Stimulated activated CD4-positive, alpha-beta T cell treated with anti-CD3 and anti-CD28 coated beads, TNF-alpha, amount 100 ng/mL, for 4 hours (primary cell): ENCODE measurements at places on chromosomes 3 and 15.

- DNase-seq = no peak
Observed at GRCh38 chr3:185726254-185726967, 98.4 kb downstream of the IGF2BP2 start.

DNA sequence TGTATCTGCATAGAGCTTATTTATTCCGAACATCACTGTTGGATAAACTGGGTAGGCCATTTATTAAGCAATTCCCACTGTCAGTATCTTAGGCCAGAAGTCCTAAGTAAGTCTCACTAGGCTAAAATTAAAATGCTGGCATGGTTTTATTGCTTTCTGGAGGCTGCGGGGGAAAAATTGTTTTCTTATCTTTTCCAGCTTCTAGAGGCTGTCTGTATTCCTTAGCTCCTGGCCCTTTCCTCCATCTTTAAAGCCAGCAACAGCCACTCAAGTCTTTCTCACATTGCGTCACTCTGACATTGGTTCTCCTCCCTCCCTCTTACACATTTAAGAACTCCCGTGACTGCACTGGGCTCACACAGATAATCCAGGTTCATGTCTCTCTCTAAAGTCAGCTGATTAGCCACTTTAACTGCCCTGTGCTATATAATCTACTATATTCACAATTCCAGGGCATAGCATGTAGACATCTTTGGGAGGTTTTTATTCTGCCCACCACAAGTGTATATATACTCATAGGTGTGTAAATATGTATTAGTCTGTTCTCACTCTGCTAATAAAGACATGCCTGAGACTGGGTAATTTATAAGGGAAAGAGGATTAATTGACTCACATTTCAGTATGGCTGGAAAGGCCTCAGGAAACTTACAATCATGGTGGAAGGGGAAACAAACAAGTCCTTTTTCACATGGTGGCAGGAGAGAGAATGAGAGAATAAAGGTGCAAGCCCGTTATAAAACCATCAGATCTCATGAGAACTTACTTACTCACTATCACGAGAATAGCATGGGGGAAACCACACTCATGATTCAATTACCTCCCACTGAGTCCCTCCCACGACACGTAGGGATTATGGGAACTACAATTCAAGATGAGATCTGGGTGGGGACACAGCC, 113.5 kb upstream of the SLC7A14 start:
- DNase-seq = no peak

DNA sequence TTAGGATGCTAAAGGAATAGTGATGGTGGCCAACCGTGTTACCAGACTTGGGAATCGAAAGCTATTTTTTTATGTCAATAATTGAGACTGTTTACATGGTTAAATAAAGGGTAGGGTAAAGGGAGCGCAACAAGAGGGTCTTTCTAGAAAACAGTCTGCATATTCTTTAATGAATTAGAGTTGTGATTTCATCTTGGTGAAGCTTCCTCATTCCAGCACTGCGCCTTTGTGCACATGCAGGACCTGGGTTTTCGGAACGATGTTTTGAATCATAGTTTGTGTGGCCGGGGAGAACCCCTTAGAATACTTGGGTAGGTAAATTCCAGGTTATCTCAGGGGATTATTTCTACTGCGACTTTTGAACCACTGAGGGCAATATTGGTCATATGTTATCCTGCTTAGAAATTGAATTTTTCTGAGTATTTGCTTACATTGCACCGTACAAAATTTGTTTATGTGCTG, 1.3 kb downstream of the PIK3CA start:
- no peak for DNase-seq

DNA sequence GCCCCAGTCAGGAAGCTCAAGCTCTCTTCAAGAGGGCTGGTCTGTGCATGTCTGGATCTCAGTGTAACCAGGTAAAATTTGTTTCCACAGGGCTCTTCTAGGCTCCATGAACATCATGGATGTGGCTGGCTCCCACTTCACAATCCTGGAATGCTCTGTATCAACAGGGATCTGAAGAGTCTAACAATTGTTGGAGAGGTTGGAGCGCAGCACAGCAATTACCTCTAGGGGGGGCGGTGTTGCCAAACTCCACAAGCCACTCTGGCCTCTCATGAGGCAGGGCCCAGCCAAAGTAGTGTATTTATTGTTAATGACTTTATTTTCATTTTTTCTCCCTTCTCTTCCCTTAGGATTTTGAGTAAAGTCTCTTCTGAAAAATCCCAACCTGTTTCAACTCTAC, 6.1 kb upstream of the EIF2B5 start:
- DNase-seq = no peak

DNA sequence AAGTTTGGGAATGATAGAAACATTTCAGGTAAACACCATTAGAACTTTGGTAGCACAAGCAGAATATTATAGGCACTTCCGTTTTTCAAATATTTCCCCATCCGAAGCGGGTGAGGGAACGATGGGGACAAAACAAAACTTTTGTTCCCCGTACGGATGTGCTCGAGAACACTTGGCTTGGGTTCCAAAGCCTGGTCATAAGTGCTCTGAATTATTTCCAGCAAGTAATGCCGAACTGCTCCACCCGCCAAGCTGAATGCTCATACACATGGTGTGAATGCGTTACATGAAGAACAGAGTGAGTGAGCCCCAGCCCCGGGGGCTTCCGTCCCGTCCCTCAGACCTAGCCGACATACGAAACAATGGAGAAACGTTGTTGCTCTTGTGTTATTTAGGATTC, 438.2 kb upstream of the ARRDC4 start:
- DNase-seq = no peak

- no peak for DNase-seq
Observed at GRCh38 chr15:68691705-68692104, 112.9 kb downstream of the CORO2B start.

DNA sequence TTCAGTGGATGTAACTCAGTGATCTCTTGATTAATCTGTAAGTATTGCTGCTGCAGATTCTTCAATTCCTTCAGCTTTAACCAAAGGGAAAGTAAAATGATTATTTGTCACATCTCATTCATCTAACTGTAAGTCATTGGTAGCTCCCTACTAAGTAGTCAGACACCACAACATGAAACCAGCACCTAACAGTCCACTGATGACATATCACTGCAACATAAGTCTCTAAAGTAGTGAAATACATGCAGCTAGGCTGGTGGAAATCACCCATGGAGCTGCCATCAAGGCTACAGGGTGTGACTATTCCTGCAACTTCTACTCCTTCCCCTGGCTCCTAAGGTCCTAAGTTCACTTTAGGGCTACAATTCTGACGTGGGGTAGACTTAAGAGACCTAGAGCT, 21.1 kb upstream of the HCLS1 start:
- DNase-seq = no peak

DNA sequence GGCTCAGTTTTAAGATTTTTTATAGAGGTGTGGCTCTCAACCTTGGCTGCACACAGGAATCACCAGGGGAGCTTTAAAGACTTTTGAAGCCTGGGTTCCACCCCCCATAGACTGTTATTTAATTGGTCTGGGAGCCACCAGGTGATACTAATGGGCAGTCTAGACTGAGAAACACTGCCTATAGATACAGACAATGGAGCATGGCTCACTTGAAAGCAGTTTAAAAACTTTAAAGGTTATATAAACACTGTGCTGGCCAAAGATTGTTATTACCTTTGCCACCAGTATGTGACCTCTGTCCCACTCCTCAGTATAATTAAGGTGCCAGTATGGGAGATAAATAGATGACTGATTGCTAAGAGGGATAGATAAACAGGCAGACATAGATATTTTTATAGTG, 3.8 kb downstream of the GOLIM4 start:
- DNase-seq = no peak

- no peak for DNase-seq
Observed at GRCh38 chr3:11634081-11634635, 9.6 kb downstream of the VGLL4 start.

GRCh38 chr3:102733791-102734563, 299.2 kb downstream of the ZPLD1 start:
- no peak for DNase-seq

DNA sequence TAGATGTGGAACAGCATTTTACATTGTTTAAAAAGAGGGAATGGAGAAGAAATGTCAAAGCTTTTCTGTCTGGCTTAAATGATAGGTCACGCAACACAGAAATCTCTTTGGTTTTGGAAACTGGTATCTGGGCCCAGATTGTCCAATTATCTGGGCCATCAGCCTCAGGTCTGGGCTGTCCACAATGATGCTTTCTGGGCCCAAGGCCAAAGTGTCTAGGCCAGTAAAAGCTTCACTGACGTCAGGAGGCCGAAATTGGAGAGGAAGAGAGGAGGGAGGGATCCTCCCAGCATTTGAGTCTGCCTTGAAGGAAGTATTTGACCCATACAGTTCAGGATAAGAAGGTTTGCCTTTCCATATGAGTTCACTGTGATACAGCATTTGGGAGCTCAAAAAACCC, 60.7 kb upstream of the ALDH1A3 start:
- DNase-seq = no peak

GRCh38 chr3:41317718-41318117, 118.4 kb downstream of the CTNNB1 start:
- no peak for DNase-seq

DNA sequence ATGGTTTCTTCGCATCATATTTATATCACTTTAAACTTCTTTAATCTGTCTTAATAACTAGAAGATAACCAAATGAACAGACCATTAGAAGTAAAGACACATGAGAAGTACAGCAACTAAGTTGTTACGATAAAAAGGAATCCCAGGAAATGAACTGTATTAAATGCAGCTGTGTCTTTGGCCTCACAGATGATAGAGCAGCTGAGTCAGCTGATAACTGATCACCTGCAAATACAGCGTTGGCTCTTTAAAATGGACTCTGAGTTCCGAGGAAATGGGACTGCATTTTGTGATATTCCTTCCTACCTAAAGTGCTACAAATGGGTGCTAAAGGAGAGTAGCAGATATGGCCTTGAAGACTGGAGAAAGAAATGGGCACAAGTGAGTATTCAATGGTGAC, 121.0 kb upstream of the C15orf61 start:
- no peak for DNase-seq

GRCh38 chr3:141594357-141594756, 107.5 kb downstream of the RASA2 start:
- no peak for DNase-seq

DNA sequence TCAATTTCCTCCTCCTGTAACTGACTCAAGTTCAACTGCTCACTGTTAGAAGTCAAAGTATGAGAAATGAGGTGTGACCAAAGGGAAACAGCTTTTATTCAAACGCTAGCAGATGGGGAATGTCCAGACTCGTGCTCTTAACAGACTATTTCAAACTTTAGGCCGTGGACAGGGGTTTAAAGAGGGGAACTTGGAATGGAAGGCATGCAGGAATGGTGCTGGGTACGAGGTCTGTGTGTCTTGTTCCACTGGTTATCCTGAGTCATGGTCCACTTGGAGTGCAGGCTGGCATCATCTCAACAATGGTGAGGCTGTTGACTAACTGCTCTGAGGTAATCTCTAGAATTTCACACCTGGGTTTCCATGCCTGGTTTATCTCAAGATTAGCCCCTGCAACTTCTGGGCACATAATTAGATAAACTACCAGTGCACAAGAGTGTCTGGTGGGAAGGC, 22.9 kb upstream of the DNAAF4 start:
- no peak for DNase-seq

- DNase-seq = no peak
Observed at GRCh38 chr3:67580430-67581000, 73.9 kb downstream of the SUCLG2 start.

DNA sequence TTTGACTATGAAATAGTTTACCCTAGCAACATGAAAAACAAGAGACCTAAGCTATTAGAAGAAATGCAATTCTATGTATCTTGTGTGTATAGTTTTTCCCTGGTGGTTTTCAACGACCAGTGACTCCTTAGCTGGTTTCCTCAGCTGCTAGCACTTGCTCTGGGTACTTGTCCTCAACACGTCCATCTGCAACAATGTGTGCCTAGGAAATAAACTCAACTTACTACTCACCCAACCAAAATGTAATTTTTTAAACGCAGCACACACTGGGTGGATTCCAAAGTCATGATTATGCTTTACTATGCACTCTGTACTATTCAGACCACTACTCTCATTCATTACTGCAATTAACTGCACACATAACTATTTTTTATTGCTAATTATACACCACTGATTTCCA, 31.0 kb downstream of the CPA3 start:
- no peak for DNase-seq

DNA sequence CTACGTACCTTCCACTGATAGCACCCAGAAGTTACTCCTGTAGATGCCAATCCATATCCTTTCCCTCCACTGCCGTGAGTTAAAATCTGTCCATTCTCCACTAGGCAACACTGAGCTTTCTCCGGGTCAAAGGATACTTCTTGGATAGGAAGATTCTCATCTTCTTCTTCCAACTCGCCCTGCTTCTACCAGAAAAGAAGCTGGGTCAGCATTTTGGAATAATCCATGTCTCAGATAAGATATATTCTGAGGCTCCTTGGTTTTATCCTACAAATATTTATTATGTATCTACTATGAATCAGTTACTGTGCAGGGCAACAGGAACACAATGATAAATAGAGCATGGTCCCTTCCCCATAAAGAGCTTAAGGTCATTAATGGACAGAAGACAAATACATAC, 89.2 kb downstream of the FBXL22 start:
- DNase-seq = no peak

- no peak for DNase-seq
Observed at GRCh38 chr3:187946163-187946691, 201.0 kb upstream of the BCL6 start.

GRCh38 chr15:72105111-72105510, 12.8 kb downstream of the MYO9A start:
- no peak for DNase-seq

DNA sequence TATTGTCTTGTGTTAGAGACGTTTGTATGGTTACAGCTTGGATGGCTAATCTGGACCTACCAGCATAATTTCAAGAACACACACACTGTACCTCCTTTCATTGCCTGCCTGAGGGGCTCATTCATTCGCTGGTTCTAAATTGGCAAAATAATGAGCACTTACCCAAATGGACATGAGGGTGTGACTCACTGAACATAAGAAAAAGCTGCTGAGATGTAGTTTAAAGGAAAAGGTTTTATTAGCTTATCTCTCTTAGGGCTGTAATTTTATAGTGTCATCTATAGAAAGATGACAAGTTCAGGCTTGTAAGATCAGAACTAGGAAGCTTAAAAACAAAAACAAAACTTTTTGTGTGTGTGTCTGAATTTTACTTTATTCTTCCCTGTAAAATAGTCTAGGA, 120.7 kb upstream of the WNT7A start:
- DNase-seq = no peak

GRCh38 chr15:95557226-95558046, 773.1 kb upstream of the NR2F2 start:
- DNase-seq = no peak

DNA sequence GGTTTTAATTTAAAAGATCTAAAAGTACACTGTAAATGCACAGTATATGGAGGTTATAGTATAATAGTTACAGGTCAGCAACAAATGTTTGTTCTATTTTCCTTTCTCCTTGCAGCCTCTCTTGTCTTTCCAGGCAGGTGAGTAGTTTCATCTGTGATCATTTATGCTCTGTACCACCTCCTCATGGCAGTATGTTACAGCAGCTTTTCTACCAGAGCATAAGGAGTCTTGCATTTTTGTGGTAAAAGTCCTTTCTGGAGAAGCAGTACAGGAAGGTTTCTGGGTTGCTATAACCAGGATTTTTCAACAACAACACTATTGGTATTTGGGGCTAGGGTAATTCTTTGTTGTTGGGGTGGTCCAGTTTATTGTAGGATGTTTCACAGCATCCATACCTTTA, 59.5 kb downstream of the ZNF609 start:
- no peak for DNase-seq
